ENCODE measurements at places on chromosomes 7 and 10.

DNA sequence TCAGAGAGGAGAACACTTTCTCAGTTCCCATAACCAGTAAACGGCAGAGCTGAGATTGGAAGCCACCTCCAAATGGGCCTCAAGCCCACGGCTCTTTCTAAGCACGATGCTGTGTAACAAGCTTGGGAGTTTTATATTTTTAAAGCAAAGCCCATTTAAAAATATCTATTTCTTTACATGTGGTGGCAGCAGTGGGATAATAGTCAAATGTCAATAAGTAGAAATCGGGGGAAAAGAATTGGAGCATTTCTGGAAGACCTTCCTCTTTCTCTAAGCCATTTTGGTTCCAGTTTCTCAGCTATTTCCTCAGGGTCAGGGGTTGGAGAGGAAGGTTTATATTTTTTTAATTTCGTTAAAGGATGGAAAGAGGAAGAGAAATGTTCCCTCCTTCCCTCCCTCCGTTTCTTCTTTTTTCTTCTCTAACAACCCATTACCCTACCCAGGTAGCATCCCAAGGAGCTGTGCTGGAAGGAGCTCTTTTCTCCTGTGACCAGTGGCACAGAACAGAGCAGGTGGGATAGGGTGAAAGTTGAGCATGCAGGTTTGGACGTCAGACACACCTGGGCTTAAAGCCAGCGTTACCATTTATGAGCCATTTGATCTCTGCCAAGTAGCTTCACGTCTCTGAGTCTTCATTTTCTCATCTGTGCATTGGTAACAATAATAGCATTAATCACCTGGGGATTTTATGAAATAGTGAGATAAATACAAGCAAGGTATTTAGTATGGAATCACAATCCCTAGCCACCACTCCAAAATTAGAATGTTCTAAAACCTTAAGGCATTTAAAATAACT lies 515.7 kb downstream of the RPS24 start:
- ATAC-seq = no peak

DNA sequence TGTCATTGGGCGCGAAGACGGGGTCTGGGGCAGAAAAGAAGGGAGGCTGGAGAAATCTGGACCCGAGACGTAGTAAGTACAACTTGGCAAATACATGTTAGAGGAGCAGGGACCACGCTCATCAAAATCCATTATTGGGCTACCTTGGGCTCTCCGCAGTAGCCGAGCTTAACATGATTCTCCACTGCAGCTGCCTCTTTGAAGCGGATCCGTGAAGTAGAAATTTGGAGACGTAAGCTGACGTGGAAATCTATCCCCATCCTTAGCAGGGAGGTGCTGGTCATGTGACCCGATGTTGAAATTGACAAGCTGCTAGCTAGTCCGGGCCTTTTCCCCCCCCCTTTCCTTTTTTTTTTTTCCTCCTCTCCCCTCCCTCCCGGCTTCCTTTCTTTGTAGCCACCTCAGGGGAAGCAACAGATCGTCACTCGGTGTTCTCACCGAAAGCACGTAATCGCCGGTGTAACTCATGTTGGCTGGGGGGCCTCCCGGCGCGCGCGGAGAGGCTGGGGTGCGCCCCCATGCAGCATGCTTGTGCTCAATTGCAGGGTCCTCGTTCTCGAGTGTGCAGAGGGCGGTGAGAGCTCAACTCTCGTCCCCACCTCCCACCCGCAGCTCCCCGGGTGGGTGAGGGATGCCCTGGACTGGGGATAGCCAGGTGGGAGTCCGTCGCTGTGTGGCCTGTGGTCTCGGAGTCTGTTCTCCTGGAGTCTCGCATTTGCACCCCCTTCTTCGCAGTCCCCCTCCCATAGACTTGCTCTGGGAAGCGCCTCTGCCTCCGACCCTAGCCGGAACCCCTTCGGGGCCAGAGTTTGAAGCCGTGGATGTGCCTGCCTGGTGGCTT lies at the start of gene HOXA11:
HOXA11 (minus strand) TSS at position 220 of the 841 bp plus-strand sequence; CDS start at position 132, 88 bp downstream.
- ATAC-seq = no peak

GRCh38 chr10:73073627-73074026 lies 23.0 kb downstream of the P4HA1 start:
- ATAC-seq = no peak

DNA sequence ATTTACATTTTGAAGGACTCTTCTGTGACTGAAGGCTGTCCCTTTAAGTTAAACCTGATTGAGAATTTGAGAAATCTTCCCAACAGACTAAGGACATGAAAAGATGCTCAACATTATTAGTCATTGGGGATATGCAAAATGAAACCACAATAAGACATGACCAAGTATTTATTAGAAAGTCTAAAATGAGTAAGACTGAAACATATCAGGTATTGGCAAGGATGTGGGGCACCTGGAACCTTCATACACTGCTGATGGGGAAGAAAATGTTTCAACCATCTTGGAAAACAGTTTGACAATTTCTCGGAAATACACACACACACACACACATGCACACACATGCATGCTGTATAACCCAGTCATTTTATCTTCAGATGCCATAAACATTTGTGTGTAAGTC lies 132.1 kb upstream of the CDK6 start:
- no peak for ATAC-seq

GRCh38 chr7:155533120-155533826 lies 13.1 kb downstream of the CNPY1 start:
- ATAC-seq = peak; percentile 47

- ATAC-seq = no peak
Observed at GRCh38 chr7:128017460-128017859, 13.8 kb downstream of the LRRC4 start.

DNA sequence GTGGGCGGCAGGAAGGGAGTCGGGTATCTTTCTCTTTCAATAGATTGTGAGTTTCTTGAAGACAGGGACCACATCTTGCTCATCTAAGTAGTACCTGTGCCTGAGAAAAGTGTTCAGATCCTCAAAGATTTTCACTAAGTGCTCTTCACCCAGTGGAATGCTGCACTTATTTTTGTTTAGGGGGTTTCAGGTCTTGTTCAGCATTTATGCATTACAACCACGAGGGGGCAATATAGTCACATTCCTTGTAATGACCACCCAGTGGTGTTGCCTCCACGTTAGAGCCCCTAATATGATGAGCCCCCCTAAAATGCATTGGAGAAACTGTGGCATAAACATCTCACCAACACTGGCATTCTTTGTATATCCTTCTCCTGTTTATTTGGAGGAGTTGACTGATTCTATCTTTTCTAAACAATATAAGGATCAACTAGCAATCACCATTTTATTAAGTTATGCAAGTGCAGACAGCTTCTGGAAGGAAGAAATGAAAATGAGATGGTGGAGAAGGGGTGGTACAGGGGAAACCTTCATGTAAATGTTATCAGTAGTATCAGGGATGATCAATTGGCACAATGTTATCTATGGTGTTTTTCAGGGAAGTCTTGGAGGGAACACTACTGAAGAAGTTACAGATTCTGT lies 3.1 kb upstream of the PAPSS2 start:
- ATAC-seq = peak; percentile 26

DNA sequence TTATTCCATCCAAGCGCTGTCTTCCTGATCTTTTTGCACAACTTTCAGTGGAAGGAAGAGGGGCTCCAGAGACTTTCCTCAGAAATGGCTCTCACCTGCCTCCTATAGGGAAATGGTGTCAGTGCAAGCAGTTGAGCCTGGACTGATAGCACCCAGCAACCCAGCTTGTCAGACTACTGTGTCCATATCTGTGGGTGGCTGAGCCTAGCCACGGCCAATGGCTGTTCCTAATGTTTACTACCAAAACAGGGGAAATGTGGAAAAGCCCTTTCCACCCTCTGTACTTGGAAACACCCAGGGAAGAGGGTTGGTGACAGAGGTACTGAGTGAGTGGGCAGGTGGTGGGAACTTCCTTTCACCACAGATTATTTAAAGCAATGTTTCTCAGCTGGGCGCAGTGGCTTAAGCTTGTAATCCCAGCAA lies 4.3 kb upstream of the YKT6 start:
- peak; percentile 81 for ATAC-seq

- peak; percentile 58 for ATAC-seq
Observed at GRCh38 chr10:103168438-103168837, 24.6 kb downstream of the NT5C2 start.

GRCh38 chr7:87234949-87235348 lies 15.4 kb upstream of the TMEM243 start:
- no peak for ATAC-seq

GRCh38 chr10:113712755-113713639 lies 33.3 kb downstream of the CASP7 start:
- ATAC-seq = no peak

DNA sequence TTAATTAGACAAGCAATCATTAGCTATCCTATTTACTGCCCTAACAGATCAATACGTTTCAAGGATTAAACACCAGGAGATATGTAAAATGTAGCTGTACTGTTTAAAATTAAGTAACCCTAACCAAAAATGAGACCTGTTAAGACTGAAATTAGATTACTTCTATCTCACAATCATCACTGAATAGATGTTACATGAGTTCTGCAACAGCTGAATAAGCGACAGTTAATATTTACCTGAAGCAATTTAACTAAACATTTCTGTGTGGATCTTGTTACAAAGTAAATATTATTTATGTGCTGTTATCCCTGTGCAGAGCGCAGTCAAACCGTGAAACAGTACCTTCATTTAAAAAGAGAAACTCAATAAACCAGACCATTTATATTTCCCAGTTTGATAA lies 122.5 kb downstream of the RELN start:
- ATAC-seq = no peak

DNA sequence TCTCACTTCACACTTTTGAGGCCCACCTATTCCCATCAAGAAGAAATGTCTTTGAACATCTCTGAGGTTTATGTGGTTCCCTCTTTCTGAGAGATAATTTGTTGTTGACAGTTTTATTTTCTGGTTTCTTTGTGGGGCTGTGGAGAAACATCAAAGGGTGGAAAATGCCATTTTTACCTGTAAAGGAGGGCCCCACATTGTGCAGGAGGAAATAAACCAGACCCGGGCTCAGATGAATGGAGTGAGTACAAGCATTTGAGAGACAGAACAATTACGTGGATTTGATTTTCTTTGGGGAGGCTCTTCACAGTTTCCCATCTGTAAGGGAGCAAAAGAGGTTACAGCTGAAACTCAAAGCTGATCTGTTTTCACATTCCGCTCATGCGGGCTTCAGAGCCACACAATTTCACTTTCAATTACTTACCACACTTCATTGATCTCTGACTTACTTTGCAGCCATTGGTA lies 29.8 kb downstream of the ITPRIP start:
- no peak for ATAC-seq

DNA sequence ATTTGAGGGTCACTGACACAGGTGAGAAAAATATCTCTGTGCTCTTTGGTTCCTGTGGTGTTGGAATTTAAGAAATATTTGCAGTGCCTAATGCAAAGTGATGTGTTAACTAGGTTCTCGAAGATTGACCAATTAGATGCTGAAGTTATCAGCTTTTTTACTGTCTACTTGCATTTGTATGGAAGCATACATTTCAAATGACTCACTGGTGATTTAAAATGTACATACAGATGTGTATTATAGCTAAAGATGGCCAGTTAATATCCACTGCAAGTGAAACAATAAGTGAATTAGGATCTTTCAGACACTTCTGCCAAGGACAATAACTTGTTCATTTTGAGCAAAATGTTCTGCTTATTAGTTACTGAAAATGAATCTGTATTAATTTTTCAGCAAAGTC lies 205.0 kb downstream of the FANK1 start:
- ATAC-seq = no peak

DNA sequence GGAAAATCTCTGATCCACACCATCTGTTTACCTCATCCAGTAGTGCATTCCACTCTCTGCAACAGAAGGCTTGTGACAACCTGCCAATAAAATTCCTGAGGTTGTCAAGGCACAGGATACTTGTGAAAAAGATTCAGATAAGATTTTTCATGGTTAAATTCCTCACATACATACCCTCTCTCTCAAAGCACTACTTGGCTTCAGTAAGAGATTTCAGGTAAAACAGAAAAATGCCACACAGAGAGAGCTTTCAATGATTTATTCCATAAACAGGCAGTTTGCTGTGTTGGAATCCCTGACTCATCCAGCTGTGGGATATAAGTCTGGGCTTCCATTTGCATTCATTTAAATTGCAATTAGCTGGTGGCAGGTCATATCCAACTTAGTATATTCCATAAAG lies 99.7 kb upstream of the CAV2 start:
- ATAC-seq = peak; percentile 19

DNA sequence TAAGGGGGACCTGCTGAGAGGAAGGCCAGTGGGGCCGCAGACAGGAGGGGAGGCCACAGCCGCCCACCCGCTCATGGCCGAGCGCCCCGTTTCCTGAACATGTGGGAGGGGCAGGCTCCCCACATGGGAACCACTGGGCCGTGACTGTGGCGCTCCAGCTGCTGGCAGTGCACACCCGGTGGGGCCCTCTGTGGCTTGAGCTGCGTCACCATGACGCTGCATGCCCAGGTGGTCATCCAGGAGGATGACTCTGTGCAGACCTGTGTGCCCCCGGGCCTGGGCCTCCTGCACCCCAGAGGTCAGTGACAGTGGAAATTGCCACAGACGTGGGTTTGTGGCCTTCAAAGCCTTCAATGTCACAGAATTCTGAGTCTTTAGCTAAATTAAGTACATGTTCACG lies 85.1 kb downstream of the MGMT start:
- ATAC-seq = no peak

GRCh38 chr7:8938044-8938805 lies 504.8 kb downstream of the NXPH1 start:
- ATAC-seq = no peak

GRCh38 chr10:36114913-36115312 lies 472.8 kb upstream of the FZD8 start:
- peak; percentile 61 for ATAC-seq

- ATAC-seq = no peak
Observed at GRCh38 chr7:8628656-8629055, 195.2 kb downstream of the NXPH1 start.

DNA sequence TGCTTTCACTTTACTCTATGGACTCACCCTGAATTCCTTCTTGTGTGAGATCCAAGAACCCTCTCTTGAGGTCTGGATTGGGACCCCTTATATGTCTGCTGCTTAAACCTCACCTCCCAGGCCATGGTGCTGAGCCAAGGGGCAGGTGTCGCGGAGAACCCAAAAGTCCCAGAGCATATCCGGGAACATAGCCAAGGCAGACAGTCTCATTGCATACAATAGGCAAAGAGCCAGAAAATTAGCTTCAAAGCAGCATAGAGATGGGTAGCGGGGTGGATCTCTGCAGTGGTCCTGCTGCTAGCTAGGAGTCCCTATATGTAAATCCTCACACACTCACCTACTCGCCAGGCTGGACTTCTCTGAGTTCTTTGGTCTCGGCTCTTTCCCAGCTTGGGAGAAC lies 5.5 kb downstream of the CCL24 start:
- ATAC-seq = no peak

- no peak for ATAC-seq
Observed at GRCh38 chr7:87411186-87411585, 64.3 kb downstream of the ABCB4 start.

Measured in SK-N-SH treated with all-trans-retinoic acid at 6 μM for 48 hours (cell line).